ENCODE measurements at places on chromosomes 4 and X.

DNA sequence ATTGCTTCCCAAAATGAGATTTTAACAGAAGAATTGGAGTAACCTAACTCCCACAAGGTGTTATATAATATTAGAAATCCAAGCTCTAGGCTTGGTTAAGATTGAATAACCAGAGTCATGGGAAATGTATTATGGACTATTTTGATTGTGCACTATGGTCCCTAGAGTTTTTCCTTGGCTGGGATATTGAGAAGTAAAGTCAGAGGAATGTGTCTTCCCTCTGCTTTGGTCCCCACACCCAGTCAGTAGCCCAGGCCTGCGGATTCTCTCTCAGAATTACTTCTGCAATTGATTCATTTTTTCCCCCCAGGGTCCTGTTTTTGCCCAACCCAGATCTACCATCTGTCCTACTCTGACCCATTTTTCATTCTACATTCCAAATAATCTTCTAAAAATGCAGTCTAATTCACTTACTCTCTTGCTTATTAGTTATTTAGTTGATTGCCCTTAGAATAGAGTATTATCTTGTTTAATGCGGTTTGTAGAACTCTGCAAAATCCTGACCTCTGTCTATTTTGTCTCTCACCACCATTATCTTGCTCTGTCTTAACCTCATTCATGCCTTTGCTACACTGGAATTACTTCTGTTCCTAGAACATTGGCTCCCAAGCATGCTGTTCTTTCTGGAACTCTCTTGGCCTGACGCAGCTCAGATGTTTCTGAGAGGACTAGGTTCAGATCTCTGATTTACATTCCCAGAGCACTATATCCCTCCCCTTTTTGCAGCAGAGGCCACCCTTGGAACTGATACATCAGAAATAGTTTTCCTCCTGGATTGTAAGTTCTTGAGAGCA lies 23.6 kb downstream of the GUCY1A1 start:
- no peak for DNase-seq

- DNase-seq = peak; percentile 3
Measured at GRCh38 chrX:57821703-57822387, 88.4 kb downstream of the ZXDA start.

DNA sequence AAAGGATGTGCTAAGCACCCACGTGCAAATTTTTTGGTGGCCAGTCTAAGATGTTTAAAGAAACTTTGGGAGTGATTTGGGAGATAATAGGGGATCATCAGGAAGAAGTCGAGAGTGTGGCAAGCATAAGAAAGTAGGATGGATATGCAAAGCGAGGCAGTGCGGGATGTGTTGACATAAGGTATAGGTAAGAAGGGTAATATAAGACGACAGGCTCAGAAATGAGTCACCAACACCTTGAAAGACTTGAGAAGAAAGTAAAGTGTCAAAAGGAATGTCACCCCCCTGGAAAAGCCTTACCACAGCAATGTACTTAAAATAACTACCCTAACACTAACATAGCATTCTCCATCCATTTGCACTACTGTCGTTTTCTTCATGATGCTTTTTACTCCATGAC lies 69.8 kb upstream of the BMP2K start:
- DNase-seq = no peak

GRCh38 chr4:145720656-145721055 lies 40.7 kb downstream of the C4orf51 start:
- DNase-seq = no peak

- no peak for DNase-seq
Measured at GRCh38 chr4:155001251-155001650, 207.2 kb upstream of the NPY2R start.

DNA sequence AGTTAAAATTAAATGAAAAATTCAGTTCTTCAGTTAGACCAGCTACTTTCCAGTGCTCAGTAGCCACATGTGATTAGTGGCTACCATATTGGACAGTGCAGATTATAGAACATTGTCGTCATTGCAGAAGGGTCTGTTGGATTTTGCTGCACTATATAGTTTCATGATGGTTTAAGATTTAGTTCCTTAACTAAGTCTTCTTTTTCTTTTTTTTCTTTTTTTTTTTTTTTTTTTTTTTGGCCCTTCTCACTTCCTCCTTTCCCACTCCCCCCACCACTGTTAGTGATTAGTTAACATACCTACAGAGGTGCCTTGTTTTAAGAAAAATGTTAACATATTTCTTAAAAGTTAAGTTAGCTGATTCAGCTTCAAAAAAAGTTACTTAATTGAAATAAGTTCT lies 9.0 kb downstream of the RAB9A start:
- DNase-seq = no peak

DNA sequence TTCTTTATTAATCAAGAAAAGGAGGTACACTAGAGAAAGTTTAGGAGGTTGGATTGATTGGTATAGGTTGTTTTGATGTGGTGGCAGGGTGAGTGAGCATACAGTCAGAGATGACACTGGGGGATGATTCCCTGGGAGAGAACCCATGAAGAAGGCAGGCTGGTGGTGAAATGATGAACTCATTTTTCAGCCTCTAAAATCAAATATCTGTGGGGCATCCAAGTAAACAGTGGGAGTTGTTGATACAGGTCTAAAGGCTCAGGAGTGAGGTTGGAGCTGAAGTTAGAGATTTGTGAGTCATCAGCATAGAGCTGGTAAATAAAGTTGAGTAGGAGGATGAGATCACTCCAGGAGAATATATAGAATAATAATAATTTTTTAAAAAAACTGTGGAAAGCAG lies 10.0 kb upstream of the AP1S2 start:
- no peak for DNase-seq

DNA sequence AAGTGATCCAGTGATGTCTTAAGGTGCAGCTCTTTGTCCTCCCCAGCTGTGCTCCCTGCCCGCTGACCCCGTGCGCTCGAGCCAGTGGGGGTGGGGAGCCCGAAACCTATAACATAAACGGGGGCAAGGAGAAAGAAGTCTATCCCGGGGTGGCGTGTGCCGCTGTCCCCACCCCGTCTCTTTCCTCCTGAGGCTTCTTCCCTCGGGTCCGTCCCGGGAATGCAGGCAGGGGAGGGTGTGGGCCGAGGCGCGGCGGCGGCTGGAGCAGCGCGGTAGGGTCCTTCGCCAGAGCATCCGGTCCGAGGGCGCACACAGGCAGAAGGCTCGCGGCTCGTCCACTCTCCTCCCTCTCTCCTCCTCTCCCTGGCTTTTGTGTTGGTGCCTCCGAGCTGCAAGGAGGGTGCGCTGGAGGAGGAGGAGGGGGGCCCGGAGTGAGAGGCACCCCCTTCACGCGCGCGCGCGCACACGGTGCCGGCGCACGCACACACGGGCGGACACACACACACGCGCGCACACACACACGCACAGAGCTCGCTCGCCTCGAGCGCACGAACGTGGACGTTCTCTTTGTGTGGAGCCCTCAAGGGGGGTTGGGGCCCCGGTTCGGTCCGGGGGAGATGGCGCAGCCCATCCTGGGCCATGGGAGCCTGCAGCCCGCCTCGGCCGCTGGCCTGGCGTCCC lies at the start of gene RAB33A:
Gene RAB33A (plus strand): TSS at position 517 of the 681 bp plus-strand sequence. CDS start 101 bp downstream, at position 618.
- no peak for DNase-seq

- no peak for DNase-seq
Measured at GRCh38 chr4:173139561-173139960, 29.1 kb upstream of the GALNT7 start.

- DNase-seq = no peak
Measured at GRCh38 chrX:43025806-43026315, 247.9 kb upstream of the PPP1R2C start.

GRCh38 chr4:26360864-26361263 lies 40.0 kb downstream of the RBPJ start:
- DNase-seq = no peak

DNA sequence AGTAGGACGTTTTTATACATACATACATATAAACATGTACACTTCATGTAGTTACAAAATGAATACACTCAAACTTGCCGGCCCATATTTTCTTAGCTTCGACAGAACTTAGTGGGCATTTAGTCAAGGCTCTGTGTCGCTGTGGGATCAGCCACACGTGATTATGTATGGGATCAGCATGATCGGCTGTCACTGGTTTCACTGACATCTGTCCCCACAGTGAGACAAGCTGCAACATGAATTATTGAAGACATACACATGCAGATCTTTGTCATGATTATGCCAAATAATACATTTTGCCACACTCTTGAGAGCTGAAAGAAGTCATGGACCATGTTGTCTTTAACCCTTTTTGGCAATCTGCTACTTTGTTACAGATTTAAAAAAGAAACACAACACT lies 38.2 kb upstream of the NAA11 start:
- DNase-seq = no peak

DNA sequence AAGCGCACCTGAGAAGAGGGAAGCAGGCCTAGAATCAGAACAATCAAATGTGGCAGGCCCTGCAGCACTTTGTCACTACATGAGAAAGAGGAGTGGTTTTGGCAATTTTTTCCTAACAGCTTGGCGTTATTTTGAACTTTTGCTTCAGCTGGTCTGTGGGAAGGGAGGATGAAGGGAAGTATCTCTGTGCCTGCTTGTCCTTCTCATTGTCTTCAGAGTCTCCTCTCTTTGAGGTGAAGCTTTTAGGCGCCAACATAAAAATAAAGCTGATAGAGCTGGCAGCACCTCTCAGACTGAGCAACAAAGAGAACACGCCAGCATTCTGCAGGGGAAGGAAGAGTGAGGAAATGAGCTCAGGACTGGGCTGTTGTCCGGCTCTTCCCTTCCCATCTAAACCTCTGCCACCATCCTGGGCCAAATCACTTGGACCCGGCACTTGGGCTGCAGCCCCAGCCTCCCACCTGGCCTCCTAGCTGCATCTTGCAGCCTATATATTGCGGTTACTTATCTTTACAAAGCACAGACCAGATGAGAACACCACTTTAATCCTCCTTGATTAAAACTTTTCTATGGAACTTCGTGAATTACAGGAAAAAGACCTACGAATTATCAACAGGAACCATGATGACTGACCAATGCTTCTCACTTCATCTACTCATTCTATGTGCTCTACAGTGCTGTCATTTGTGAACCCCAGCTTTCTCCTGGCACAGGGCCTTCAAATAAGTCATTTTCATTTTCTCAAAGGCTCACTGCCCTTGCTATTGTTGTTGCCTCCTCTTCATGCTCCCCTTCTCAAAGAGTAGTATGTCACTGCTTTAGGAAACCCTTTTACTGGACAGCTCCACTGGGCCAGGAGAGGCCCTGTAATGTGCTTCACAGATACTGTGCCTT lies 476.4 kb upstream of the HS3ST1 start:
- DNase-seq = no peak

DNA sequence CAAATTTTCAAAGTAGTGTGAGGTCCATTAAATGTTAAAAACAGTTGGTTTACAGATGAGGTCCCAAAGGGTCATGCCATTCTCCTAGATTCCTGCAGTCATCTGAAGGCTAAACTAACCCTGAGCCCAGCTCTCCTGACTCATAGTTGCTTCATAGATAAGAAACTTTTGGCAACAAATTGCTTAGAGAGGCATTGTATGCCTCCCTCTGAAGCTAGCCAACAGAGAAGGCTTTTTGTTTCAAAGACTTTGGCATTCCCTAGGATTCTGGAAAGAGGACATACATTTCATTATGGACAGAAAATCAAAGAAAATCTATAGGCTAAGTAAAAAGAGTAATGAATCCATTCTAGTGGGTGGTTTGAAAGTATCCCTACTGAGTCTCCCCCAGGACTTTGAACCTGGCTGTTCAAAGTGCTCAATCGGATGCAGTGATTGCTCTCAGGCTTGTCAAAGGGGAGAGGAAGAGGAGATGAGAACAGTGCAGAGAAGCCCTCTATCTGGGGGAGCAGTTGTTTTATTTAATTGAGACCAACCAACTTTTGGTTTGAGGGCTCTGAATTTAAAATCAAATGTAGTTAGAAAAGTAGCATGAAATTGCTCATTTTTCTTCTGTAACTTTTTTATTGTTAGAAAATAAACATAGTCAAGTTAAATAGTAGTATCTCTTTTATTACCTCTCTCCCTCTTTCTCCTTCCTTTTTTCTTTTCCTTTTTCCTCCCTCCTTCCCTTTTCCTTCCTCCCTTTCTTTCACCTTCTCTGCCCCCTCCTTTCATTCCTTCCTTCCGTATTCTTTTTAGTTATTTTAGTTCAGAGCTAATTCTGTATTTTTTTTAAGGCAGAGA lies 72.3 kb upstream of the ZNF518B start:
- no peak for DNase-seq

DNA sequence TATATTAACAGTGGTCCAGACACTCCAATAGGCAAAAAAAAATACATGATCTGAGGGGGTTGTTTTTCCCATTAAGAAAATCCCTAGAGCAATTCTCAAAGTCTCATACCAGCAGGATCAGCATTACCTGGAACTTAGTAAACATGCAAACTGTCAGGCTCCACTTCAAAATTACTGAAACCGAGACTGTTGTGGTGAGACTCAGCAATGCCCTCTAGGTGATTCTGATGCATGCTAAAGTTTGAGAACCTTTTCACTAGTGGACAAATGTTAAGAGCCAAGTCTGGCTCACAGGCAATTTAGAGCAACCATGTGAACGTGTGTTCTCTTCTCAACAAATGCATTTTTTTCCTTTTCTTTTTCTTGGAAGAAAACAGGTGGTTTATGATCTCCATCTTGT lies 30.2 kb downstream of the NEK1 start:
- DNase-seq = no peak

DNA sequence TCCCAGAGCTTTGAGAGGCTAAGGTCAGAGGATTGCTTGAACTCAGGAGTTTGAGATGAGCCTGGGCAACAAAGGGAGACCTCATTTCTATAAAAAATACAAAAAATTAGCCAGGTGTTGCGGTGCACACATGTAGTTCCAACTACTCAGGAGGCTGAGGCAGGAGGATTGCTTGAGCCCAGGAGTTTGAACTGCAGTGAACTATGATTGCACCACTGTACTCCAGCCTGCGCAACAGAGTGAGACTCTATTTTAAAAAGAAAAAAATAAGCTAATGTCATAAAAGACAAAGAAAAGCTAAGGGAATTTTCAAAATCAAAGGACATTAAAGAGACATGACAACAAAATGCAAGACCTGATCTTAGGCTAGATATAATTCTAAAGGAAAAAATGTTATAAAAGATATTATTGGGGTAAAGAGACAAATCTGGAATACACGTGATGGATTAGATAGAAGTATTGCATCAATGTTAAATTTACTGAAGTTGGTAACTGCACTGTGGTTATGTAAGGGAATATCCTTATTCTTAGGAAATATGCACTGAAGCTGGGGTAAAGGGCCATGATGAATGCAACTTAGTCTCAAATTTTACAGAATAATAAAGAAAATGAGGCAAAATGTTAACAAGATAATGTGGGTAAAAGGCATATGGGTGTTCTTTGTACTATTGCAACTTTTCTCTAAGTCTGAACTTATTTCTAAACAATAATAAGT lies 75.2 kb downstream of the SPRY1 start:
- no peak for DNase-seq

DNA sequence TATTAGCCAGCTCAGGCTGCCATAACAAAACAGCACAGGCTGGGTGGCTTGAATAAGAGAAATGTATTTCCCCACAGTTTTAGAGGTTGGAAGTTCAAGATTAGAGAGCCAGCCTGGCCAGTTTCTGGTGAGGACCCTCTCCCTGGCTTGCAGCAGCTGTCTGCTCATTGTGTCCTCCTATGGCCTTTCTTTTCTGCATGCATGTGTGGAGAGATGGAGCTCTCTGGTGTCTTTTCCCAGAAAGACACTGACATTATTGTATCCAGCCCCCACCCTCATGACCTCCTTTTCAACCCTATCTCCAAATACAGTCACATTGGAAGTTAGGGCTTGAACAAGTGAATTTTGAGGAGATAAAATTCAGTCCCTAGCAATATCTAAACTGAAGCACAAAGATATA lies 263.8 kb upstream of the PABPC4L start:
- no peak for DNase-seq

- DNase-seq = no peak
Measured at GRCh38 chr4:72442715-72443114, 126.3 kb downstream of the ADAMTS3 start.

- DNase-seq = no peak
Measured at GRCh38 chr4:74044677-74045076, 6.2 kb upstream of the CXCL3 start.

GRCh38 chr4:165515201-165515600 lies 136.4 kb downstream of the CPE start:
- DNase-seq = no peak

All from stimulated activated CD8-positive, alpha-beta memory T cell treated with anti-CD3 and anti-CD28 coated beads, Interleukin-7, amount 100 ng/mL, for 48 hours (primary cell).